ENCODE measurements at places on chromosomes 16 and 17. TPM values are rescaled to one million over a fixed set of nuclear protein-coding genes. Genes with fewer than 3 reads are reported as not detected.

Gene APOH
- total RNA-seq: 3.8 TPM

Gene NPIPB13
- 3.2 TPM for total RNA-seq

Gene SEPTIN1
- 1.9 TPM for total RNA-seq

Gene ATP2A3
- 5.3 TPM for total RNA-seq

Gene GGT6
- total RNA-seq: not detected

Gene CLN3
- total RNA-seq: 38.3 TPM

Gene CDH8
- total RNA-seq: 0.63 TPM

Gene CCL4L2
- not detected for total RNA-seq

Gene CES5A
- not detected for total RNA-seq

Gene PNMT
- total RNA-seq: not detected

Gene C16orf54
- not detected for total RNA-seq

Gene GDPD1
- 0.39 TPM for total RNA-seq

Gene JUP
- total RNA-seq: 85.1 TPM

Gene MMP2
- 11.5 TPM for total RNA-seq
